ENCODE measurements at places on chromosomes 12 and 14.

DNA sequence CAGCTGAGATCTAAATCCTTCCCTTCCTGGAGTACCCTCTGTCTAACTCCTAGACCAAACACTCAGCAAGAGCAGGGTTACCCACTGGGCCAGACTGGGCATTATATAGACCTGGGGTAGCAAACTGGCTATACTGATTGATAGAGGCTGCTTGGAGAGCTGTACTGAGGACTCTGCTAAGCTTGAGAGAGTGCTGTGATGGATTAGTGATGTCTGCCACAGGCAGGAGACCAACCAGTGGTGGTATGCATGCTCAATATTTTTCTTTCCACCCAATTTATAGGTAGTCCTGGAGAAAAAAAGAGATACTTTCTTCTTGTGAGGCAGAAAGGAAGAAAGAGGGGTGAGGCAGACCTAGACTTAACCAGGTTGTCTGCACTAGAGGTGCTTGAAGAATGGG lies 33.3 kb downstream of the DTX1 start:
- DNase-seq = no peak

- no peak for DNase-seq
Measured at GRCh38 chr12:42010257-42010656, 134.4 kb downstream of the GXYLT1 start.

- peak; percentile 79 for DNase-seq
Measured at GRCh38 chr14:69133206-69134125, 19.5 kb downstream of the DCAF5 start.

GRCh38 chr14:73758392-73759182 lies 44.4 kb upstream of the PNMA1 start:
- DNase-seq = peak; percentile 68

GRCh38 chr14:51603495-51603894 lies 48.2 kb upstream of the FRMD6 start:
- peak; percentile 73 for DNase-seq

DNA sequence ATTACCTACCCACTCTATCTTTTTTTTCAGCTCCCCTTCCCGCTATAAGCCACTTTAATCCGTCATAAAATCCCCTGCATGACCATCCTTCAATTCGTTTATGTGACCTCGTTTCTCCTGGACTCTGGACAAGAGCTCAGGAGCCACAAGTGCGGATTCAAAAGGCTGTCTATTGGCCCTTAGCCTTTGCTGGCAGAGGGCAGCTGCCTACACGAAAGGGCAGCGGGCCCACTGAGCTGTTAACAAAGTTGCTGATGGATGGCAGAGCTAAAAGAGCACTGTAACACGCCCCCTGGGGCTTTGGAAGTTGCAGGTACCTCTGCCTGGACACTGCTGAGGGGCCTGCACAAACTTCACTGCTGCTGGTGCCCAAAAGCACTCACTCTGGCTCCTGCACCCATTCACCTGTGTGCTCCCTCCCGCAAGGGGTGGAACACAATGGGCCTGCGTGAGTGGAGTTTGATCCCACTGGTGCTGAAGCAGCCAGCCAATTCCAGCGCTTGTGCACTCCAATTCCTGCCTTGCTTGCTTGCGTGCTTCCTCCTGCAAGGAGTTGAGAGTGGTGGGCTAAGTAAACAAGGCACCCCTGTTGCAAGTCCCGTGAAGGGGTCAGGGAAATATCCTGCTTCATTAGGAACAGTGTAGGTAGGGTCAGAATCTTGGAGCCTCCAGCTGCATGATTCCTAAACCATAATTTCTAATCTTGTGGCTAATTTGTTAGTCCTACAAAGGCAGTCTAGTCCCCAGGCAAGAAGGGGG lies 10.6 kb upstream of the DRAM1 start:
- no peak for DNase-seq

- DNase-seq = no peak
Measured at GRCh38 chr12:10400829-10401228, 8.7 kb downstream of the KLRC4 start.

DNA sequence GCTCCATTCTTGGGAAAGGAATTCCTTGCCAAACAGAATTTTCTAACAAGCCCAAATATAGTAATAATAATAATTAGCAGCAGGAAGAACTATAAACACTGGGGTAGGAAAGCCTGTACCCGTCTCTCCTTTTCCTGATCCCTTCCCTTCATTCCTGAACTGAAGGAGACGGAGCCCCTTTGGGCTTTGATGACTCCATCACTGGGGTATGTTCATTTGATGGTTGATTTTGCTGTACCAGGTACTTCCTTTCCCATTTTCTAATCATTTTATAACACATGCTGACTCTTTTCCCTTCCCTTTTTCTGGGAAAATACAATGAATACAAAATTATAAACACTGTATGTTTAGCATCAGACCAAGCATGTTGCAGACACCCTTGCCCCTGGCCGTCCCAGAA lies 3.6 kb upstream of the RCOR1 start:
- no peak for DNase-seq

- peak; percentile 15 for DNase-seq
Measured at GRCh38 chr14:37622231-37622923, 26.9 kb downstream of the TTC6 start.

GRCh38 chr12:130263025-130263424 lies 74.7 kb upstream of the PIWIL1 start:
- DNase-seq = no peak
